Glutamatergic neuron (in vitro differentiated cells): ENCODE measurements at places on chromosomes 12 and 14. TPM values are rescaled to one million over a fixed set of nuclear protein-coding genes. Genes with fewer than 3 reads are reported as not detected.

DNA sequence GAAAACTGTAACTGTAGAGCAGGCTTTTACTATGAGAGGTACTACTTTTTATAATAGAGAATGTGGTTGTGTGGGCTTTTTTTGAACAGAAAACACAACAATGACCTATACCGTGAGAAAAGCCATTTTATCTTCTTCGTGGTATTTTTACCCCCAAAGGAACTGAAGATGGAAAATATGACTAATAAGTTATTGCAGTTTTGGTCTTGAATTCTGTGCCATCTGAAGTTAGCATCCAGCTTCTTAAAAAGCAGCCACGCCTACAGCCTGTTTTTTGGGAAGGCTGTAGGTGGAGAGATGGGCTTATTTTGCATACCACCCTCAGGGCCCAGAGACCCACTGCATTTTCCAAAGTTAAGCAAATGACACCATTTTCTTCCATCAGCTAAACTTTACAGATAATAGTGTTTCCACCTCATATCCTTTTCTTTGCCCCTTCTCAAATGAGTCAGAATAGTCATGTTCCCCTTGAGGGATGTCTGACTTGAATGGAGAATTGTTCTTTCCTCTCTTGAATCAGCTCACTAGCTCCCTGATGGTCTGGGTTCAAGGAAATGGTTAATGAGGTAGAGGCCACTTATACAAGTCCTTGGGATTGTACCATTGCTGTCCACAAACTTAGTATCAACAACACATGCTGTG lies 53.0 kb downstream of the TBC1D30 start:
- DNase-seq: no peak

- DNase-seq: no peak
Measured at GRCh38 chr12:68028647-68029046, 39.4 kb downstream of the IFNG-AS1 start.

NUAK1 gene
- total RNA-seq: 18.8 TPM

DNA sequence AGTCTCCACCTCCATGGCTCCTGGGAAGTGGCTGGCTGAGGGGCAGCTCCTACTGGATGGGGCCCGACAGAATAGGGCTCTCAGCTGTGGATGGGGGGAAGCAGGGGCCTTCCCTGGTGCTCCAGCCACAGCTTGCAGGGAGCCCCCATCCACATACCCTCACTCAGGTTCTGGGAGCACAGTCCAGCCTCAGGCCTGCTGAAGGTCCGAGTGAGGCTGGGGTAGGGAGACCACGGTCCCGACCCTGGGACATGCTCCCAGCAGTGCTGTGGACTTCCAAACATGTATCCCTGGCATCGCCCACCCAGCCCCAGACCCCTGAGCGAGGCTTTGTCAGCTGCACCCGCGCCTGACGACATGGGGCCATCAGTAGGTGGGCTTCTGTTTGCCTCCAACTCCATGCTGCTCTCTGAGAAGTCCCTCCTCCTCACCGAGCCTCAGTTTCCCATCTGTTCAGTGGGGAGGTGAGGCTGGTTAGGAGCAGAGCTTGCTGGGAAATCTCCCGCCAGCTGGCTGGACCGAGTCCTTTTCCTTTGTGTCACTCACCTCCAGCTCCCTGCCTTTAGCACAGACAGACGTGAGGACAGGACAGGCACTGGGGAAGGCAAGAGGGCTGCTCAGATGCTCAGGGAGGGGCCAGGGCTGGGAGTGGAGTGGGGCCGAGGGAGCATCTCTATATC lies 9.1 kb upstream of the ATG101 start:
- no peak for DNase-seq

DNA sequence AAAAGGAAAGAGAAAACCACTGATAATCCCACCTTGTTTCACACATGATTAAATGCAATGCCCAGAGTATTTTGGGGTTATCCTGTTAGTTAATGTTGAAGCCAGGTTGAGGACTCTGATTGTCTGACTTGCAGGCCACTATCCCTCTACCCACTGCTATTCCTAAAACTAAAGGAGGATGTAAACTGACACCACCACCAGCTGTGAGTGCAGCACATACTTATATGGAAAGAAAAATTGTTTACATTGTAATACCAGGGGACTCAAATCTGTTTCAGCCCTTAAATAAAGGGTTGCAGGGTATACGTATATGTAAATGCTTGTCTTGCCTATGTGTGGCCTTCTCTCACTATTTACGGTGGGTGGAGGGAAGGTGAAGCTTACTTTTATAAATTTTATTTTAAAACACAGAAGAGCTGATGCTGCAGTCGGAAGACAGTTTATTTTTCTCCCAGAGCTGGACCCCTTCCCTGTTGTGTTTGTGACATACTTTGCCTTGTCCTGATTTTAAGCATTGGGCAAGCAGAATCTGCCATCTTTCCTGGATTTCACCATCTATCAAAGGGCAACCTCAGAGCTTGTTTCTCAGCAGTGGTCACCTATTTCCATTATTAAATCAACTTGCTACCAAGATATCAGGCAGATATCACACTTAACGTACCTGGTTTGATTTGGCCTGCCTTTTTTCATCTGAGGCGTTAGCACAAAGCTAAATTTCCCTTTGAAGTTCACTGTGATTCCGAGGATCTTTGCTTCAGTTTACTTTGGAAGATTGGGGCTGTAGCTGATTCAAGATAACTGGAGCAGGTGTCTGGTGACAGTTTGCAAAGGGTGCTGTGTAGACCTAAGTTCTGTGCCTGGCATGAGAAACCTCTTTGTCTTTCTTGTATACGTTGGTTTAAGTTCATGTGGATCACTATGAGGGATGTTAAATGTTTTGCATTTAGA lies 25.2 kb downstream of the DAAM1 start:
- no peak for DNase-seq

TSHR gene
- 0.74 TPM for total RNA-seq

GRCh38 chr14:24281636-24282035 lies 10.2 kb upstream of the RABGGTA start:
- no peak for DNase-seq

DNA sequence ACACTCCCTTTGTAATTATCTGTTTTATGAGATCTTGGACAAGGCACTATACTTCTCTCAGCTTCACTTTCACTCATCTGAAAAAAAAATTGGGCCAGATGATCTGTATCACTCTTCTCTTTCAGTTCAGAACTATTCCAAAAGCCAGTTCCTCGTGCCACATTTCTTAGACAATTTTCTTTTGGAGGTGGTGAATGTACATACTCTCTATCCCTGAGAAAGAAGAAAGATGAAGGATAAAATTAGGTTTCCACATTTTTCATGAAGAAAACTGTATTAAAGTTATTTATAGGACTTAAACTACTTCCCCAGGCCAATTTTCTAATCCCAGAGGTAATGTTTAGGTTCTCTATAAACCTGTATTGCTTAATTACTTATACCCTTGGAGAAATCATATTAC lies 171.6 kb downstream of the SLC6A15 start:
- DNase-seq: no peak

DNA sequence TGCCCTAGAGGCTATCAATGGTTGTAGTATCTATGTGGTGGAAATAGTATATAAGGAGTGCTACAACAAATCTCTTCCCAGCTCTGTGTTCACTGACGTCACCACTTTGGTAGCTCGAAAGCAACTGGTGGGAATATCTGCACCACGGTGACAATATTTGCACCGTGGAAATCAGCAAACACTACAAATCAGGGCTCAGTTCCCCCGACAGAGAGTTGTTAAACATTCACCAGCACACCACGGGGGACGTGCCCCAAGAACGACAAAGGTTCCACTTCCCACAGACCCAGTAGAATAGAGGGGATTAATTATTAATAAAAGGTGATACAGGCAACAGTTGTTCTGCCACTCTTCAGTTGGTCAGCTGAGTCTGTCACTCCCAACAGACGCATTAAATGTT lies 98.4 kb downstream of the CCDC60 start:
- no peak for DNase-seq

DNA sequence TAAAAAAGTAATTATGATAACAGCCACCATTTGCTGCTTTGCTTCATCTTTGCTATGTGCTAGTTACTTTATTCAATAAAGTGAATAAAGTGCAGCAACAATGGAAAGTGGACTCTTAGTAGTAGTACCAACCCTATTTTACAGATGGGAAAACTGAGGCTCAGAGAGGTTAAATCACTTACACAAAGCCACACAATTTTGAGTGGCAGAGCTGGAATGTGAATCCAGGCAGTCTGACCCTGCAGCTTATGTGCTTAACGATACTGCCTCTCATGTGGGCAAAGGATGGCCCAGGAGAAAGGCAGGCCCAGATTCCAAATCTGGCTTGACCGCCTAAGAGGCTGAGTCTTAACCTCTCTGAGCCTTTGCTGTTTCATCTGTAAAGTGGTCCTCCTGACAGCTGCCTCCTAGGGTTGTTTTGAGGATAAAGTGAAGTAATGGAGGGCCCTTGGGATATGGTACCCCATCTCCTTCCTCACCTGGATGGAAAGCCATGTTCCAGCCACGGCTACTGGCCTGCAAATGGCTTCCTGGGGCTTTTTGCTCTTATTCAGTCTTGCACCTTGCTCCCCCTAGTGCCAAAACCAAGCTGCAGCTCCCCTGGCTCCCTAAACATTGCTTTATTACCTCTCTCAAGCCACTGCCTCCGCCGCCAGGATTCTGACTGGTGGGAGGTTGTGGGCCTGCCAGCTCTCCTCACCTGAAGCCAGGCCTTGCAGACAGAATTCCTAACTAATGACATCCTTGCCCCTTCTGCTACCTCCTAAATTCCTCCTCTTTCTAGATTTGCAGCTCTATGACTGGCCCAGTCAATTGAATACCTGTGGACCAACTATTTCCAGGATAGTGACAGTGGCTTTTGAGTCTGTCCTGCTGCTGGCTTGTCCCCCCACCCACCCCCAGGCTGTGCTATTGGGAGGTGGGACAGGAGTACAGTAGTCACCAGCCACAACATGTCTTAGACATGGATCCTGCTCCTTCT lies 283.3 kb upstream of the PWP1 start:
- DNase-seq: peak; percentile 64

DNA sequence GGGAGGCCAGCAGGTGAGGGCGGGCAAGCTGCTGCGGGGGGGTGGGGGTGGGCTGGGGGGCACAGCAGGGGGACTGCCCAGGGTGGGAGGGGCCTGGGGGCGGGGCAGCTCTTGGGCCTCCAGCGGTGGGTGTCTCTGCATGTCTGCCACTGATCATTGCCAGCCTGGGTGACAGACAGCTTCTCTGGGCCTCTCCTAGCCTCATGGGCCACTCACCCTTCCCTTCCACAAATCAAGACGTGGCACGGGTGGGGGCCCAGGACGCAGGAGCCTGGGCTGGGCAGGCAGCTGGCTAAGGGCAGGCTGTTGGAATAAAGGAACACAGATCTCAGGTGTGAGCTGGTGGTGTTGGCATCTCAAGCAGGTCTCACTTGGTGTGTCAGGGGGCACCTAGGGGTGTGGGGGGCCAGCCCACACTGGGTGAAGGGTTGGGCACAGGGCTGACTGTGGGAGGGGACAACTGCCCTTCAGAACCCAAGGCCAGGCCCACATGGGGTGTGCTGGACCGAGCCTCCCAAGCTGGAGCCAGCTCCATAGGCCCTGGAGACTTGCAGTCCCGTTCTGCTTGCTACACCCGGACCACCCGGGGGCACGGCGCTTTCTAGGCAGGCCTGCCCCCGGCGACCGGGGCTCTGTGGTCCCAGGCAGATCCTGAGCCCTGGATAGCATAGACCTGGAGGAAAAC lies 3.0 kb downstream of the TEDC1 start:
- peak; percentile 30 for DNase-seq

GRCh38 chr14:58797010-58797429 lies 159.3 kb downstream of the DACT1 start:
- DNase-seq: no peak
